ENCODE measurements at places on chromosomes 1 and 21.

- DNase-seq = no peak
These were observed 8.3 kb downstream of the GFI1 start for GRCh38 chr1:92478393-92478792.

- no peak for DNase-seq
These were observed 32.9 kb downstream of the RAB3B start for GRCh38 chr1:51957618-51958017.

- no peak for DNase-seq
These were observed 186.2 kb downstream of the RUNX1 start for GRCh38 chr21:34862951-34863350.

DNA sequence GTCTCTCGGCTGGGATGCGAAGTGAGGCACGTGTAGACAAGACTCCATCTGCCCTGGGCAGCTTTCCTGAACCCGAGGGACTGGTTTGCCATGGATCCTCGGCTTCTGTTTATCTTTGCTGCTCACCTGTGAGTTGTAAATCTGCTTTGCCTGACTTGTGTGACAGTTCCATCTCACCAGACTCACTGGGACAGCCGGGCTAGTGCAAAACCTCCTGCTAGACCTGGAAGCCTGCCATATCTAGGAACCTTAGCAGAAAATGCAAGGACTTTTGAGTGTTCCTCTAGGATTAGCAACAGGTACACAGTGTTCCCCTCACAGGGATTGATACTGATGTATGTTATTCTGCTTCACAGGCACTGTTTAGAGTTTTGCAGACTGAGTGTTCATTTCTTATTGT is 218.6 kb downstream of the URB2 start:
- DNase-seq = no peak

- DNase-seq = peak; percentile 2
These were observed 82.3 kb downstream of the DENND1B start for GRCh38 chr1:197692965-197693364.

- no peak for DNase-seq
These were observed 21.7 kb upstream of the COL6A1 start for GRCh38 chr21:45959779-45960390.

DNA sequence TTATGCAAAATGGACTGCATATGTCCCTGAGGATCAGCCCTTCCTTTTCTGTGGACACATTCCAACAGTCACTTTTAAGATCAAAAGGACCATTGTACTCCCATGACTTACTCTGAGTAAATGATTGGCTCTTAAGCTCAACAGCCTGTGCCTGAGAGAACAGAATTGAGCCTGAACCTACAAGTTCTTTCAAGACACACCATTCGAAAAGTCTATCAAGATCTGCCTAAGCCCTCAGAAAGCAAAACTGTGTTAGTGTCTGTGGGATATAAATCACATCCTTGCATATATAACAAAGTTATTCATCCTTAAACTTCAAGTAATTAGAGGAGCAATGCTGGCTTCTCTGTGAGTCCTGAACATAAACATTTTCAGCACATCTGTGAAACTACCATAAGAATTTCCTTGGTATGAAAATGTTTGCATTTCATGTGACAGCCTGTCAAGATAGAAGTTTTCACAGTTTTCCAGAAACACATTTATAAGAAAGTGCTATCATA is 41.6 kb downstream of the PCNX2 start:
- no peak for DNase-seq

GRCh38 chr1:178825167-178825566 is 45.7 kb downstream of the ANGPTL1 start:
- no peak for DNase-seq

DNA sequence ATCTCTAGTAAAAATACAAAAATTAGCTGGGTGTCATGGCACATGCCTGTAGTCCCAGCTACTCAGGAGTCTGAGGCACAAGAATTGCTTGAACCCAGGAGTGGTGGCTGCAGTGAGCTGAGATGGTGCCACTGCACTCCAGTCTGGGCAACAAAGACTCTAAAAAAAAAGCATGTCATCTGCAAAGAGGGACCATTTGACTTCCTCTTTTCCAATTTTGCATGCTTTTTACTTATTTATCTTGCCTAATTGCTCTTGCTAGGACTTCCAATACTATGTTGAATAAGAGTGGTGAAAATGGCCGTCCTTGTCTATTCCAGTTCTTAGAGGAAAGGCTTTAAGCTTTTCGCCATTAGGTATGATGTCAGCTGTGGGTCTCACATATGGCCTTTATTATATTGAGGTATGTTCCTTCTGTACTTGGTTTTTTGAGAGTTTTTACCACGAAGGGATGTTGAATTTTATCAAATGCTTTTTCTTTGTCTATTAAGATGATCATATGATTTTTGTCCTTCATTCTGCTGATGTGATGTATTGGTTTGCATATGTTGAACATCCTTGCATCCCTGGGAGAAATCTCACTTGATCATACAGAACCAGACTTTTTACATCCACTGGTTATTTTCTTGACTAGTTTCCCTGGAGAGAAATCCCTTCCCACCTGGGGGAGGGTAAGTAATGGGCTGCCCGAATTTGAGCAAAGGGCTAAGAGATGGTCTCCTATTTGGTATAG is 17.0 kb upstream of the RAP1GAP start:
- no peak for DNase-seq

- peak; percentile 78 for DNase-seq
These were observed 458 bp downstream of the CRABP2 start for GRCh38 chr1:156704930-156705320.

GRCh38 chr1:174266476-174266875 is 107.2 kb downstream of the RABGAP1L start:
- DNase-seq = no peak

DNA sequence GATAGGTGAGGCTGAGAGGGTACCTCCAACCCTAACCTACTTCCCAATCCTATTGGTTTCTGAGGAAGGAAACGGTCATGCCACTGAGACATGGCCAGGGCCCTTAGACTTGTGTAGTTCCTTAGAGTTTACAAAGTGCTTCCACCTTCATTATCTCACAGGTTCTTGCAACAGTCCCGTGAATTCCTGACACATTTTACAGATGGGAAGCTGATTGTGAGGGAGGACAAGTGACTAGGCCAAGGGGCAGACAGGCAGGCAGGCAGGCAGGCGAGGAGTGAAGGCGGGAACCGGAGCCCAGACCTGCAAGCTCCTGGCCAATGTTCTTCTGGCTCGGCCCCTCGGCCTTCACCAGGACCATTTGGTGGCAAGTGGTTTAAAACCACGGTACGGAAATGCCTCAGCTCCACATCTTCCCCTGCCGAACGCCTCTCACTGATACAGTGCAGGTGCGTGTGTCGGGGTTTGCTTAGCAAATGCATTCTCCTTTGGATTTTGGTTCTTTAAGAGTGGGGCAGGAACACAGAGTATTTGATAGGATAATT is 45.1 kb downstream of the ZBTB18 start:
- DNase-seq = no peak

DNA sequence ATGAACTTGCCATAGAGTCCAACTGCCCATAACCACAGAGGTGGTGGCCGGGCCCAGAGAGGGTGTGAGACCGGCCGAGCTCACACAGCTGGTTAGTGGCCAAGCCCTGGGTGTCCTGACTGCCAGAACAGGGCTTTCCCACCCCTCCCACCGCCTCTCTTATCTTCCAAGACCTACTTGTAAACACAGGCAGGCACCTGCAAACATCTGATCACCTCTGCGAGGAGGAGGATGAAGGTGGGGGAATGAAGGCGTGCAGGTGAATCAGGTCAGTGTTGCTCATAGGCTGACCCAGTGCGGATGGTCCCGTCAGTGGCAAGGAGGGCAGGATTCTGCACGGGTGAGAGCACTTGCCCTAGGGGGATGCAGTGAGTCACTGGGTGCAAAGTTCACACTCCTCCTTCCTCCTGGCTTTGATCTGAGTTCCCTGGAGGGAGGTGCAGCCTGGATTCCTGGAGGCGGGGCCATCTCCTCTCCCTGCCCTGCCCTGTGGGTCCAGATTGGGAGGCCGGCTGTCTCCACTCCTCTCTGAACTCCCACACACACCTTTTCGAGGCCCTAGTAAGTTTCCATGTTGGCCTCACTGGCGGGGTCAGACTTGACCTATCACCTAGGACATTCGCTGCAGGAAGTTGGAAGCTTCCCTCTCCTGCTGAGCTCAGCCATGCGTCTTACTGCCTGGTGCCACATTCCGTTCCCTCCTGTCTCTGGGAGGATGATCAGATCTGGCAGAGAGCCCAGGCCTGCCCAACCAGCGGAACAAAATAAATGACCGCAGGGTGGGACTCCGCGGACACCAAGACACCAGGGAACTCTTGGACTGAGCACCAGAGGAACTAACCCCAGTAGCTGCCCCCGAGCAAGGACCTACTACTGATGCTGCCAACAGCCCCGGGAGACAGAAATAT is 7.3 kb downstream of the UQCRHL start:
- DNase-seq = peak; percentile 56

DNA sequence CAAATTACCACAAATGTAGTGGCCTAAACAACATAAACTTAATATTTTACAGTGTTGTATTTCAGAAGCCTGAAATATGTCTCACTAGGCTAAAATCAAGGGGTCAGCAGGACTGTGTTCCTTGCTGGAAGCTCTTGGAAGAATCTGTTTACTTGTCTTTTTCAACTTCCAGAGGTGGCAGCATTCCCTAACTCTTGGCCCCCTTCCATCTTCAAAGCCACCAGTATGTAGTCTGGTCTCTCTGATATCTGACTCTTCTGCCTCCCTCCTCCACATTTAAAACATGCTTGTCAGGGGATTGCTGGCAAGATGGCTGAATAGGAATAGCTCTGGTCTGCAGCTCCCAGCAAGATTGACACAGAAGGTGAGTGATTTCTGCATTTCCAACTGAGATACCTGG is 567.5 kb downstream of the PLA2G4A start:
- no peak for DNase-seq

GRCh38 chr1:201476670-201477344 is 7.8 kb upstream of the PHLDA3 start:
- DNase-seq = peak; percentile 30

DNA sequence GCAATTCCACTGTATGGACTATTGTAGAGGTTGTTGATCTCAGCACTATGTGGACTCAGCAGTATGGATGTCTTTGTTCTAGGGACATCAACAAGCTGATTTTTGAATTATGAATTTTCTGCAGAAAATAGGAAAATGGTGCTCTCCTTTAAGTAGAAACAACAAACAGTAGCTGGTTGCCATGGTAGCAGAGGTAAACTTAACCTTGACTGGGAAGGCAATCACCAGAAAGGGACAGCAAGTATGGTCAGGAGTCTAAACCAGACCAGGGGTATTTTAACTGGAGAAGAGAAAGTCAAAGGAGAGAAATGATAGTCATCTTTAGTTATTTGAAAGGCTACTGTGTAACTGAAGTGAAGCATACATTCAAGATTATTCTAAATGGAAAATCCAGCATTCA is 22.3 kb downstream of the WLS start:
- DNase-seq = no peak

DNA sequence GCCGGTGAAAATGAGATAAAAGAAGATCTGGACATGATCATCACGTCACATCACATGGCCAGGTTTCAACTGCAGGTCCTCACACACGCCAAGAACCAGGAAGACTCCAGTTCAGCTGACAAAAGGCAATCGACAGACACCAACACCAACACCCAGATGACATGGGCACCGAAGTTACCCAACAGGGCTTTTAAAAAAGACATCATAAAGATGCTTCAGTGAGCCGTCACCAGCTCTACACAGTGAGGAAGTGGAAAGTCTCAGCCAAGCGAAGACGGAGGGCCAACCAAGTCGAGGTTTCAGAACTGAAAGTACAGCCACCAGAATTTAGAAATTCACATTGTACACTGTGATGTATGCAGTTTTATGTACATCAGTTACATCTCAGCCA is 154.3 kb upstream of the COL6A1 start:
- DNase-seq = no peak

DNA sequence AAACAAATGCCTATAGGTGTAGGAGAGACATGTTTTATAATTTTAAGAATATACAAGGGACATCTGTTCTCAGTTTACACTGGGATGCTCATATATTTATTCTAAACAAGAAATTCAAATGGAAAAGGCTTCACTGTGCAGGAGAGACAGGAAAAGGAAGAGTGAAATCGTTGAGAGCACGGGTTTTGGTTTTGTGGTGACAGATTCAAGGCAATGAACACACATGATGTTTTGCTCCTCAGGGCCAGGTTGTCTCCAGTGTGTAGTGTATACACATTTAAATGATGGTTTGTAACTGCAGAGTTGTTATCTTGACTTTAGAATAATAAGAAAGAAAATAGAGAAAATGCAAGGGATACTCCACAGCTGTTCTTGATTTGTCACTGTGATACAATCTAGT is 73.7 kb downstream of the S1PR1 start:
- no peak for DNase-seq

DNA sequence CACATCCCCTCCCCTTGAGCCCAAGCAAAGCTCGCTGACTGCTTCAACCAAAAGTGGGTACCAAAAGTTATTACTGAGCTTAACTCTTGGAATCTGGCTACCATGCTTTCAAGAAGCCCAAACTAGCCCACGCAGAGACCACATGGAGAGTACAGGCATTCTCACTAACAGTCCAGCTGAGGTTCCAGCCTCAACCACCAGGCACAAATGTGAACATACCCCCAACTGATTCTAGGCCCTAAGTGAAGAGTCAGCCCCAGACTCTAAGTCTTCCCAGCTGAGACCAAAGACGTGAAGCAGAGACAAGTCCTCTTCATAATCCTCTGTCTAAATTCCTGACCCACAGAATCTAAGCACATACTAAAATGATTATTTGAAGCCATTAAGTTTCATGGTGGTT is 36.8 kb downstream of the EVI5 start:
- no peak for DNase-seq

GRCh38 chr1:198523182-198523950 is 17.1 kb downstream of the ATP6V1G3 start:
- no peak for DNase-seq

DNA sequence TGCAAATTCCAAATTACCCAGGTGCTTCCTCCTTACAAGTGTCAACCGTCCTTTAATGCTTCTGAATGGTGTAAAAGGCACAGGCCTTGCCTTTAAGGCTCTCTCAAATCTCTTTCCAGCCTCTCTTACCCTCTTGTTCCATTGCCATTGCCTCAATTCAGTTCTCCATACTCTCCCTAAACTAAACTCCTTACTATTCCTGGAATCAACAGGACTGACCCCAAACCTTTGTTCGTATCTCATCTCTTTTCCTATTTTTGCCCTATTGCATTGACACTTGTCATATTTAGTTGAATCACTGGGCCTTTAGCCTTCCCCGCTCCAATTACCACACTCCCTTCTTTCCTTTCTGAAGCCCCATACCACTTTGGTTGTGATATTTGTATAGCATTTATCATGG is 3.9 kb upstream of the CD55 start:
- no peak for DNase-seq

DNA sequence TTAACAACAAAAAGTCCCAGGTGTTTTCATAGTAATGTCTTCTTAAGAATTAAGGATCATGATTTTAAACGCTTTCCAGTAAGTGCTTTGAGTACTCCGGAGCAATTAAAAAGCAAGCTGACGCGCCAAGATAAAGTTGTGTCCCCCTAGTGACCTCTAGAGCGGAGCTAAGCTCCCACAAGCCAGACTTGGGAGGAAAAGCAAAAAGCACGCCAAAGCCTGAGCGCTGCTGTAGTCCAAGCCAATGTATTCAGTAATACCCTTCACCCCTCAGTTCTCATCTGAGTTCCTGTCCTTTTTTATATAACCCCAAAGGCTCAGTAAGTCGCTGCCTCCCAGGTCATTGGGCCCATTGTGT is 3.5 kb upstream of the SLC44A5 start:
- no peak for DNase-seq

- DNase-seq = no peak
These were observed 44.9 kb upstream of the FOXD3 start for GRCh38 chr1:63277195-63278192.
